Urinary bladder (tissue), 4 donors: ENCODE measurements at places on chromosomes 5 and 9. TPM values are rescaled to one million over a fixed set of nuclear protein-coding genes. Genes with fewer than 3 reads are reported as not detected.

SARDH gene
- polyA plus RNA-seq: 1.5 TPM

GRCh38 chr9:21982391-21982790, 11.8 kb downstream of the CDKN2A start:
- DNase-seq: no peak

HTR1A gene
- not detected for polyA plus RNA-seq

- DNase-seq: no peak
Observed at GRCh38 chr9:37197158-37198038, 77.0 kb downstream of the ZCCHC7 start.

DNA sequence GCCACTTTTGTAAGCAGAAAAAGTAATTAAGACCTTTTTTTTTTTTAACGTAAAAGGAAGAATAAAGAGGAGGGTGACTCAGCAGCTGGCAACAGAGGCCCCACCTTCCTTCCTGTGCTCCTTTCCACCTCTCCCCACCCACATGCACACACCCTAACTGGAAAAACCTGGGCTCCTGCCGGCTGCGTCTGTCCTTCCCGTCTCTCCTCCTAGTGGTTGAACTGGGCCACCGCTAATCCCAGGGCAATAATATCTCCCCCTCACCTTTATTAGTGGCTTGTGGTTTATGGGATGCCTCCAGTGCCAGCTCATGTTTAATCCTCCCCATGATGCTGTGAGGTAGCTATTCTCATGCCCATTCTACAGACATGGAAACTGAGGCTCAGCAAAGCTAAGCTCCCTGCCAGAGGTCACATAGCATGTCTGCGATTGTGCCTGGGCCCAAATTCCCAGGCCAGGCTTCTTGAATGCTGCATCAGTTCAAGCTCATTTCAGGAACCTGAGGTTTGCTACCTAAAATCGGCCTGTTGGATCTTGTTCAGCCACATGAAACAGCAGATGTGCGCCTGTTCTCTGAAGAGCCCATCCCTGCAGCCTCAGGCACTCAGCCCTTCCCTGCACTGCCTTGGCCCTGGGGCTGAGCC, 60.9 kb upstream of the IL17B start:
- no peak for DNase-seq

GRCh38 chr5:135883441-135883840, 12.2 kb downstream of the IL9 start:
- no peak for DNase-seq

DNA sequence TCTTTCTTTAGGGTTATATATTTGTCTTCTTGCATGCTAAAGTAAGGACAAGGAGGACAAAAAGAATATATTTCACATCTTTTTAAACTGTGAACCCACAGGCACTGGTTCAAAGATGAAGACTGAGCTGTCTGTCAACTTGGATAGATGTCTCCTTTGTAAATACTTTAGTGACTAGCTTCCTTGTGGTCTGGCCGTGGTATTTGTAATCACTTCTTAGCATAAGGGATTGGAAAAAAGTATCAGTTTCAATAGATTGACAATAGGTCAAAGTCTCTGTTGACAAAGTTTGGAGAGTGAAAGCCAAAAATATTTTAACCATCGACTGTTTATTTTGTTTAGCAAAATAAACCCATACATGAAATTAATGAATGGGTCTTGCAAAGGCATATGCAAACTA, 91.4 kb downstream of the TMEM167A start:
- no peak for DNase-seq

- DNase-seq: no peak
Observed at GRCh38 chr5:41410737-41411136, 99.7 kb downstream of the PLCXD3 start.

- DNase-seq: no peak
Observed at GRCh38 chr5:24804221-24804681, 159.5 kb upstream of the CDH10 start.

DNA sequence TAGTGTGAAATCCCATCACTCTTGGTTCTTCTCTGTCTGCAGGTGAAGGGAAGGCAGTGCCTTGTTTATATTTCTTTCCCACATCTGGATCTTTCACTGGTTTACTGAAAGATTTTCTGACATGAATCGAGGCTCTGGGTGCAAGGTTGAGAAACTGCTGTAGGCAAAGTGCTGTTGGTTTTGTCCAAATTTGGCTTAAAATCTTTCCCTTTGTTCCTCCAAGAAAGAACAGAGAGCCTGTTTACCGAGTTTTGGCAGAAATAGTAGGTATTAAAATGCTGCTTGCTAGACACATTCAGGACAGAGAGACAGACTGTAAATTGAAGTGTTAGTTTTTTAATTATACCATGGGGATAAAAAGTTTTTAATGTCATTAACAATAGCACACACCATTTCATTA, 21.5 kb downstream of the SKP2 start:
- no peak for DNase-seq

DNA sequence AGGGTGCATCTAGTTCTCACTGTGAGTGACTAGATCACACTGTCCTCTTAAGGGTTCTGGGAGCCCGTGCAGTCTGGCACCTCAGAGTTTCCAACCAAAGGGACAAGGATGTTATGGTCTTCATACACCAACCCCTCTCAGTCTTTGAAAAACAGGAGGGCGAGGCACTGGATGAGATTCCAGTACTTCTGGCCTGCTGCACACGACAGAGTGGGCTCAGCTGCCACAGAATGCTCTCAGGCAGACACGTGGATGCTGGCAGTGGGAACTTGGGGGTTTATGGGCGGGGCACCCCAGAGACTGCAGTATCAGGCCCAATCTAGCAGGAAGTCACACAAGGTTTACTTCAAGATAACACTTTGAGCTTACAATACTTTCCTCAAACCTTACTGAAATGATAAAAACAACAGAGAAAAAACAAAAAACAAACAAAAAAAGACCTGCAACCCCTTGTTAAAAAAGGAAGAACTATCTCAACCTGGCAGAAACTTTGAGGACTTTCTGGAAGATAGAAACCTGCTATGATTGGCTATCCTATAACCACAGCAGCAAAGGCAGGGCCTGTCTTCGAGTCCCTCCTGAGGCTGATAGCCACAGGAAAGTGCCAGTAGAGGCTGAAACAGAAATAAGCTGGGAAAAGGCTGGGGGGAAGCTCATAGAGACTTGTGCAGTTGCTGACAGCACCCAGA, 28.3 kb upstream of the TGFBR1 start:
- DNase-seq: no peak
